ENCODE measurements at places on chromosomes 1 and 21.
A peak's percentile ranks its signal among the peaks of the same experiment; 100 is the strongest.

- no peak for DNase-seq
Measured at GRCh38 chr1:8204826-8205225, 113.1 kb upstream of the SLC45A1 start.

- DNase-seq: peak; percentile 98
Measured at GRCh38 chr1:207863893-207864535, 46.9 kb downstream of the CD34 start.

DNA sequence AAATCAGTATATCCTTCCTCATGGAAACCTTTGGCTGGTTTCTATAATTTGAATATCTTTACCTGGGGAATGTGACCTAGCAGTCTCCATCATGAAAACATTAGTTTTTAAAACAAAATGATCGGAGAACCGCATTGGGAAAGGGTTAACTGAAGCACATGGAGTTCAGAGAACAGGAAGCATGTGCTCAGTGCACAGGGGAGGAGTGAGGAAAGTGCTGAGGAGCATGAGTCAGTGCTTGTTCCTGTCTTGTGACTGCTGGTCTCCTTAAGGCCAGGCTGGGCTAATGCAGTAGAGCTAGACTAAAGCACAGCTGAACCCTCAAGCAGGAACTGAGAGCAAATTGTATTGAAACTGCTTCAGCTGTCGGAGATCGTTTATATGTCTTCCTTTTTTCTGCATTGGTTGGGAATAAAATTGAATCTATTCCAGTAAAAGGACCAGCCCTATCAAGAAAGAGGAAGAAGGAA, 5.8 kb downstream of the IFI16 start:
- peak; percentile 99 for DNase-seq

DNA sequence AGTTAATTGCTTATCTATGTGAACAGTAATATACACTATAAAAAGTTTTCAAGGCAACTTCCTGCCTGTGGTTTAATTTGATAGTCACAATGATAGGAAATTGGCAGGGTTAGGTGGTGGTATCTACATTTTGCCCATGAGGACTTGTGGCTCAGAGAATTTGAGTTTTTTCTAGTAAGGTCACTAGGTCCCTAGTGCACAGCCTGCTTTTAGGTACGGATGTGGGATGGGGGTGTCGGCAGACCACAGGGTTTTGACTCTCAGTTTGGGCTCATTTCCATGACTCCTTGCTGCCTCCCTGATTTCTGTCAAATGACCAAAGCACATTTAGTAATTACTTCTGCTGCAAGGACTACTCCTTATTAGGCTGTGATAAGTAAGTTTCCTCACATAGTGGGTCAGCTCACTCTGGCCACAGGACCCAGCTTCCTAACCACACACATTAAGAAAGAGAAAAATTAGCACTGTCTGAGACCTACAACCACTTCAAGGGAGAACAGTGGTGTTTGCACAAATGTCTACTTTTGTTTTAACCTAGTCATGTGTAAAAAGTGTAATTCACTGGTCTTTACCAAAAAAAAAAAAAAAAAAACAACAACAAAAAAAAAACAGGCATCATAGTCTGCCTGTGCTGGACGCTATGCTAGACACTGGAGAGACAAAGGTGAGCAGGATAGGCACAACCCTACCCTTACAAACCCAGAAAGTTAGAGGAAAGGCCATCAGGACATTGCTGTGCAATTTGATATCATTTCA, 43.7 kb downstream of the MRPL39 start:
- DNase-seq: peak; percentile 21

DNA sequence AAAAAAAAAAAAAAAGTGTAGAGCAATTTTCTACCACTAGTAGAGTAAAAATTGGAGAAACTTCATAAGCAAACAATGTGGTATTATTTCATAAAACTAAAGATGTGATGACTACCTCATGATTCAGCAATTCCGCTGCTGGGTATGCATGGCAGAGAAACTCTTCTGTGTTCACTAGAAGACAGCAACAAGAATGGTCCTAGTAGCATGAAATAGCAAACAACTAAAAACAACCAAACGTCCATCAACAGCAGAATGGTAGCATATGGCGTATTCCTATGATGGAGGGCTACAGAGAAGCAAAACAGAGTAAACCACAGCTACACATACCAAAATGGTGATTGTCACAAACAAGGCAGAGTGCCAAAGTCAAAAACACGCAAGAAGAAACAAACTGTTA, 18.9 kb downstream of the HTR1D start:
- DNase-seq: no peak

DNA sequence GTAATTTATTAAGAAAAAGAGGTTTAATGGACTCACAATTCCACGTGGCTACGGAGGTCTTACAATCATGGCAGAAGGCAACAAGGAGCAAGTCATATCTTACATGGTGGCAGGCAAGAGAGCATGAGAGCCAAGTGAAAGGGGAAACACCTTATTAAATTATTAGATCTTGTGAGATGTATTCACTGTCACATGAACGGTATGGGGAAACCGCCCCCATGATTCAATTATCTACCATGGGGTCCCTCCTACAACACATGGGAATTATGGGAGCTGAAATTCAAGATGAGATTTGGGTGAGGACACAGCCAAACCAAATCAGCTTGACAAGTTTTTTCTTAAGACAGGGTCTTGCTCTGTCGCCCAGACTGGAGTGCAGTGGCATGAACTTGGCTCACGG, 14.3 kb downstream of the DAP3 start:
- DNase-seq: no peak

DNA sequence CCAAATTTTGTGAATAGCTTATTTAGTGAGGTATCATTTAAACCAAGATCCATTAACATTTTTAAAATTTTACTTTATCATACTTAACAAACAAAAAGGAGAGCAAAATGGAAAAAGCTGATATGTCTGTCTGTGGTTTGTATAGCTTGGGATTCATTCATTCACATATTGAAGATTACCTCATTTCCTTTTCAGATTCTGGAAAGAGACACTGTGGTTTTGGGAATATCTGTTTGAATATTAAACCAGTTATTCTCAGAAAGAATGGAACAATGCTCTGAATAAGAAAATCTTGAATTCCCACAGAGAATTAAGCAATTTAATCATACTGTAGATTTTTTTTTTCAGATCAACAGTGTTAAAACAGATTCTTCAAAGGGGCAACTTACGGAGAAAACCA, 93.8 kb upstream of the PRDX6 start:
- DNase-seq: no peak

DNA sequence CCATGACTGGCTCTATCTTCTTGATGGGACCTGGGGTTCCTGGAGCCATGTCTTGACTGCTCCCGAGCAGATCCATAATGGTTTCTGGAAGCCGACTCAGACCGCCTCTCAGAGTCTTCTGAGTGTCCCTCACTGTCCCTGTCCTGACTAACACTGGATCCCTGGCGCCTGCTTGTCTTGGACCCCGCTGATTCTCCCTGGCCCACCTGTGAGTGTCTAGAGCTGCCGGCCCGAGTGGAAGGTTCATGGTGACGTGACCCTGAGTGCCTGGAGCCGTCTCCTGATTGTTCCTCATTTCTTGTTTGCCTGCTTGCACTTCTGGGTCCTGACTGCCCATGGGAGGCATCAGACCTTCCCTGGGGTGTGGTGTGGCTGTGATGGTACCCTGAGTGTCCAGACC, 15.1 kb downstream of the FLG start:
- DNase-seq: no peak

DNA sequence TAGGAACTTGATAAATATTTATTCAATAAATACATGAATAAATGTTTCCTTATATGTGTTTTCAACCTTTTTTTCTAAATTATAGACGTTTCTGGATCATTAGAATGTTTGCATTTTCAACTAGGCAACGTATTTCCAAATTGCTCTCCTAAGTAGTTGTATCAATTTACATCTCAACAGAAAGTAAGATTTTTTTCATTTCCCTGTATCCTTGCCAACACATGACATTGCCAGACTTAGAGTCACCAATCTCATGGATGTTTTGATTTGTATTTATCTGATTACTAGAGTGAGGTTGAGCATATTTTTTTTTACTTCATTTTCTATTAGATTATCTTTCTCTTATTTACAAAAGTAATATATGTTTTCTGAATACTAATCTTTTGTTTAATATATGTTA, 22.2 kb upstream of the SMG7 start:
- no peak for DNase-seq

GRCh38 chr1:208268541-208269337, 24.6 kb upstream of the PLXNA2 start:
- DNase-seq: no peak

DNA sequence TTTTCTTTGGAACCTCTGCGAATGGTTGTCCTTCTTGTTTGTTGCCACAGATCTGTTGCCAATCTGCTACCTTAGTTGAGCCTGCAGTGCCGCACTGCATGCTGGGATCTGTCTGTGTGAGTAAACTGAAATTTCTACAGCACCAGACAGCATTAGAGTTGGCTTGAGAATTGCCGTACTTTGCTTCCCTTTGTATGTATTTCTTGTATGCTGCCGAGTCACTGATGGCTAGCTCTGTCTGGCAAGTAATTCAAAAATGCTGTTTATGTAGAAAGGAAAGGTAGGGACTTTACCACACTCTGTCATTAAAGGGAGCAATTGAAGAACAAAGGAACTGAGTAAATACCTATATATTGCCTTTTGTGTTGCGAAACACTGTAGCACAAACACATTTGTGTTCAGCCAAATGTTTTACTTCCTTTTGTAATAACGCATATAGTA, 857.4 kb downstream of the USP25 start:
- no peak for DNase-seq

- no peak for DNase-seq
Measured at GRCh38 chr1:91335603-91336002, 69.0 kb downstream of the HFM1 start.

- no peak for DNase-seq
Measured at GRCh38 chr1:197441999-197442414, 174.0 kb downstream of the CRB1 start.

DNA sequence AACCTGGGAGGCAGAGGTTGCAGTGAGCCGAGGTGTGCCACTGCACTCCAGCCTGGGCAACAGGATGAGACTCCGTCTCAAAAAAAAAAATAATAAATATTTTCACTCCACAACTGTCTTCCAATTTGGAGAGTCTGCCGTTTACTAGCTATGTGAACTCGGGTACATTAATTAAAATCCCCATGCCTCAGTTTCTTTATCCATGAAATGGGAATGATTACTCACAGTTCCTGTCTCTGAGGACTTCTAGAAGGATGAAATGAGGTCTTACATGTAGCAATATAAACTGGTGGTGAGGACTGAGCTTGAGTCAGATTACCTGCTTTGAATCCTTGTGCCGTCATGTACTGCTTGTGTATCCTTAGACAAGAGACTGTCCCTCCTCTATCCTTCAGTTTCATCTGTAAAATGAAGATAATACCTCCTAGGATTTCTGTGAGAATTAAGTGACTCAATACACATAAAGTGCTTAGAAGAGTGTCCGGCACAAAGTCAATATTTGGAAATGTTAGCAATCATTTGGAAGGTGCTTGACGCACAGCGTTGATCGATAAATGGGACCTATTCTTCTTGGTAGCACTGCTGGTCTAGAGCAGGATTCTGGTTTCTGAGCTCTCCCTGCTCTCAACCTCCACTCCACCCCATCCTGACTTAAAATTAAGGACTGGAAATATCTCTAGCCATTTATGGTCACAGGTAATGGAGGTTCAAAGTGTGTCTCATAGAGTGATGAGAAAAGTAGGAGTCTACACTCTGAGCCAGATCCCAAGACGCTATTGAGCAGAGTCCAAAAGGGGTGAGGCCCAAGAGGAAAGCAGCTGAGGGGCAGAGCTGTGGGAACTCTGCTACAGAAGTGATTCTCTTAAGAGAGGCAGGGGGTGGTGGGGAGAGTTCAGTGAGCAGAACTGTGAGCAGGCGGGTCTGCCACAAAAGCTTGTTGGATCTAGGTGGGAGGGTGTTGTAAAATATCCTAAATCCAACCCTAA, 11.6 kb upstream of the DDI2 start:
- no peak for DNase-seq

DNA sequence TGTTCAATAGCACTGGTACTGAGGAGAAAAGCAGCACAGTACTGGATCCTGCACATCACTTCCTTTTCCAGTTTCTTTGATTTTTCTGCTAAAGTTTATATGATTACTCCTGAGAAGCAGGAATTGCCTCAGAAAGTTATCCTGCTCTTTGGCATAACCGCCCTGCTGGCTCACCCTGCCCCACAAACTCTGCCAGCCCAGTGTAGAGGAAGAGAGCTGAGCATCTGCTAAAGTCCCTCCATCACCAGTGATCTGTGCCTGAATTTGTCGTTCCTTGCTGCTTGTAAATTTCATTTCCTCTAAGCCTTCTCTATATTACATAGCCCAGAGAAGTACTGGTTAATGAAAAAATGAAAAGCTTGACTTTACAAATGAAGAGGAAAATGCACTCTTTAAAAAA, 87.0 kb upstream of the C1orf21 start:
- DNase-seq: no peak

- DNase-seq: no peak
Measured at GRCh38 chr1:223670458-223671159, 5.1 kb upstream of the CAPN8 start.

- no peak for DNase-seq
Measured at GRCh38 chr1:96955307-96956012, 233.9 kb downstream of the PTBP2 start.

DNA sequence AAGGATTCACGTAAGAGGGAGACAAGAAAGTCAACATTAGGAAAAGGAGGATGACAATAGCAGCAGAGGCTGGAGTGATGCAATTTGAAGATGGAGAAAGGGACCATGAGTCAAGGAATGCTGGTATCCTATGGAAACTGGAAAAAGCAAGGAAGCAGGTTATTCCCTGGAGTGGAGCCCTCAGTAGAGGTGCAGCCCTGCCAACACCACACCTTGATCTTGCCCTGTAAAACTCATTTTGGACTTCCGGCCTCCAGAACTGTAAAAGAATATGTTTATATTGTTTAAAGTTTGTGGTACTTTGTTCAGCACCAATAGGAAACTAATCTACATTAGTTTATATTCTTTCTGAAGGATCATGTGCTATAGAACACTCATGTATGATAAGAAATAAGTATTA, 19.6 kb upstream of the CLDN17 start:
- DNase-seq: no peak

DNA sequence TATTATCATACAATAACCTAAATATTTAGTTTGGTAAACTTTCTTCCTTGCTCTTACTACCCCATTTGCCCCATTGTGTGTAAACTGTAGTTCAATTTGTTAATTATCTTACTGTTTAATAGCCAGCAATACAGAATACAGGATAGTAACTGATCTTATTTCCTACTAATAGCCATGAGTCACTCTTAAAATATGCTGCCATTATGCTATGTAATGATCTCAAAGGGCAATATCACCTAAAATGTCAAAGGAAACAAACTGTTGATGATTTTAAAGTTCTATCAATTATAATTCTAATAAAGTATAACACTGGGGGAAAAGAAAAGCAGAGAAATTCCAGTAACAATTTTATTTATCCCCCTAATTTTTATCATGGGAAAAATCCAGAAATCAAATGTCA, 4.3 kb downstream of the SLC30A1 start:
- DNase-seq: no peak

GRCh38 chr1:158019171-158019868, 25.9 kb downstream of the KIRREL1 start:
- no peak for DNase-seq

DNA sequence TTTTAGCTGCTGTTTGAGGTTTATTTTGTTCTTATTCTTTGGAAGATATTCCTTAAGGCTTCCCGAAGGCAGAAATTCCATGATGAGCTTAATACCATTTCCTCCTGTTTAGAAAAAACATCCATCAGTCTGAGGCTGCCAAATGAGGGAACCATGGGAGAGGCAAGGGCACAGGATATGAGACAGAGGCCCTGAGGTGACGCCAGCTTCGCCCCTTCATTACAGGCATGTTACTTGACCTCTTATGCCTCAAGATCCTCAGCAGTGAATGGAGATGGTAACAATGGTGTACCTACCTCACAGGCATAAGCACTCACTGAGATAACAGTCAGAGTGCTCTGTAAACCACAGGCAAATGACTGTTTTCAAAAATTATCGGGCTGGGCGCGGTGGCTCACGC, 93.6 kb downstream of the RAVER2 start:
- no peak for DNase-seq

All from Kasumi-1 (cell line).